Activated CD4-positive, alpha-beta memory T cell treated with anti-CD3 and anti-CD28 coated beads, Interleukin-2, amount 10 ng/mL, durations not matched to agents 7 days and 5 days (primary cell): ENCODE measurements at places on chromosomes 13 and 19. TPM values are rescaled to one million over a fixed set of nuclear protein-coding genes. Genes with fewer than 3 reads are reported as not detected.

The PRTN3 gene
- total RNA-seq = not detected

The F2RL3 gene
- 0.08 TPM for total RNA-seq

The KLHL1 gene
- not detected for total RNA-seq

The IL11 gene
- total RNA-seq = not detected

The EFNA2 gene
- not detected for total RNA-seq

The CEACAM3 gene
- not detected for total RNA-seq

The CALR3 gene
- total RNA-seq = not detected

The ZNF561 gene
- total RNA-seq = 27.0 TPM

The ATP4B gene
- total RNA-seq = not detected

The KLK8 gene
- not detected for total RNA-seq

The CEACAM20 gene
- total RNA-seq = not detected

The CABP5 gene
- not detected for total RNA-seq
